ENCODE measurements at places on chromosomes 6 and 20. TPM values are rescaled to one million over a fixed set of nuclear protein-coding genes. Genes with fewer than 3 reads are reported as not detected.

TGM3 gene
- not detected for total RNA-seq

GRCh38 chr6:63663147-63663955 is 27.7 kb downstream of the PHF3 start:
- H3K27ac ChIP-seq, result no peak overlapping the region
- H3K4me1 ChIP-seq, result no peaks in the 10 kb centered on the region
- H3K4me3 ChIP-seq, result no peak overlapping the region
- DNase-seq, result no peak

DNA sequence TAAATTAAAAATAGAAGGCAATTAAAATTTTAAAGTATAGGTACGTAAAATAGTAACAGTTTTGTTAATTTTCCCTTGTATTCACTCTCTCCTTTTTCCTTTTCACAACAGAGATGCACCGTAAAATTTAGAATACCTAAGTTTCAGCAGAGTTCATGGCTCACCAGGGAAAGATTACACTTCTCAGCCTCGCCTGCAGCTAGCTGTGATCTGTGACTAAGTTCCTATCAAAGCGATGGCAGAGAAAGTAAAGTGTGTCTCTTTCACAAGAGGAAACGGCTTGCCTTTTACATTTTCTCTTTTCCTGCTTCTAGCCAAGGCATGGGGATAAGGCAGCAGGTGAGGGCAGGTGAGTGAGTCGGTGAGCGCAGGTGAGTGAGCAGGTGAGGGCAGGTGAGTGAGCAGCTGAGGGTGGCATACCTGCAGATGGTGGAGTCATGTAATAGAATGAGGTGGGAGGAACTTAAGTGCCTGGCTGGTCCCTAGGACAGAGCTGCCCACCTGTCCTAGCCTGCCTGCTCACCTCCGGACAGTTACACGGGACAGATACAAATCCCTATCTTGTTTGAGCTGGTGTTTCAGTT is 30.9 kb downstream of the ZFP64 start:
- no peak overlapping the region for H3K27ac ChIP-seq
- H3K4me3 ChIP-seq, result no peak overlapping the region
- no peak for DNase-seq
- no peaks in the 10 kb centered on the region for H3K4me1 ChIP-seq
- peaks cover 8% of the 10 kb centered on the region for H3K36me3 ChIP-seq

DNA sequence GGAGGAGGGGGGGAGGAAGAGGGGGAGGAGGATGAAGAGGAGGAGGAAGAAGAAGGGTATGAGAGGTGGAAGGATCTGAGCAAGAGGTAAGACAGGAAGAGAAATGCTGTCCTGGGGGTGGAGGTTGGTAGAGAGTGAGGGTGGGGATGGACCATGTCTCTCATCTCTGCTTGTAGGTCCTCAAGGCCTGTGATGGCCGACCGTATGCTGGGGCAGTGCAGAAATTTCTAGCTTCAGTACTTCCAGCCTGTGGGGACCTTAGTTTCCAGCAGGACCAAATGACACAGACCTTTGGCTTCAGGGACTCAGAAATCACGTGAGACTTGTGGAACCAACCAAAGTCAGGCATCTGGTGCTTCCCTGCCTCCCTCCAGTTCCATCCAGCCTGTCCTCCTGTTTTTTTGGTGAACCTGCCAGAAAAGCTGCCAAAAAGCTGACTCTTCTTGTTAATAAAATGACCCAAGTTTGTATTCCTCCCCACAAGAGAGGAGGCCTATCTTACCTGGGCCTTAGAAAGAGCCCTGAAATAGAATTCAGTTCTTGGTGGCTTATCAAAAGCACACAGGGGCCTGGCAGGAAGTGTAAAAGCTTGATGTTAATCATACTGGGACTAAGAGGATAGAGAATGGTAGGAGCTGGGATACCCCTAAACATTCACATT is 2.5 kb upstream of the C4A start:
- H3K4me1 ChIP-seq, result no peaks in the 10 kb centered on the region
- H3K27ac ChIP-seq, result peak overlapping the region; percentile 6
- DNase-seq, result no peak
- H3K27me3 ChIP-seq, result no peaks in the 10 kb centered on the region
- no peaks in the 10 kb centered on the region for H3K36me3 ChIP-seq
- no peak overlapping the region for H3K4me3 ChIP-seq

DNA sequence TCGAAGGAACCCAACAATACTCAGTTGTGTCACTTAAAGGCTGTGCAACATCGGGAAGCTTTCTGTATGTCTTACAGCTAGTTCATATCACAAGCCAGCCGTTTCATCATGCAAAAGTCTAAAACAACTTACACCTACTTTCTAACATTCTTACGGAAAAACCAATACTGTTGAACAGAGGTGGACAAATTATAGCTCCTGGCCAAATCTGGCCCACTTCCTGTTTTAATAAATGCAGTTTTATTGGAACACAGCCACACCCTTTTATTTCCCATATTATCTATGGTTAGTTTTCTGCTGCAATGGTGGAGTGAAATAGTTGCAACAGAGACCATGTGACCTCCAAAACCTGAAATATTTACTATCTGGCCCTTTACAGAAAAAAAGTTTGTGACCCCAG is 46.6 kb downstream of the MYB start:
- H3K4me1 ChIP-seq, result 0 out of 2 replicates have a peak, but pooled peaks cover 7% of the 10 kb centered on the region
- no peaks in the 10 kb centered on the region for H3K27me3 ChIP-seq
- no peaks in the 10 kb centered on the region for H3K36me3 ChIP-seq
- H3K4me3 ChIP-seq, result no peak overlapping the region
- H3K27ac ChIP-seq, result no peak overlapping the region
- no peak for DNase-seq

- no peaks in the 10 kb centered on the region for H3K27me3 ChIP-seq
- no peaks in the 10 kb centered on the region for H3K36me3 ChIP-seq
- DNase-seq, result no peak
- peaks cover 28% of the 10 kb centered on the region for H3K4me1 ChIP-seq
- no peak overlapping the region for H3K27ac ChIP-seq
Observed at GRCh38 chr6:25340431-25341202, 61.4 kb downstream of the CARMIL1 start.

GRCh38 chr6:144882425-144882824 is 597.3 kb downstream of the UTRN start:
- H3K4me3 ChIP-seq, result no peak overlapping the region
- H3K27ac ChIP-seq, result no peak overlapping the region
- H3K27me3 ChIP-seq, result no peaks in the 10 kb centered on the region
- H3K36me3 ChIP-seq, result no peaks in the 10 kb centered on the region

DNA sequence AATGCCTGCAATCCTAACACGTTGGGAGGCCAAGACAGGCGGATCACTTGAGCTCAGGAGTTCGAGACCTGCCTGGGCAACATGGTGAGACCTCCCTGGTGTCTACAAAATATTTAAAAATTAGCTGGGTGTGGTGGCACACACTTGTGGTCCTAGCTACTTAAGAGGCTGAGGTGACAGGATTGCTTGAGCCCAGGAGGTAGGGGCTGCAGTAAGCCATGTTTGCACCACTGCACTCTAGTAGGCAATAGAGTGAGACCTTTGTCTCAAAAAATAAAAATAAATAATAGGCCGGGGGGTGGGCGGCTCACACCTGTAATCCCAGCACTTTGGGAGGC is 18.3 kb upstream of the RIPOR3 start:
- H3K4me3 ChIP-seq, result no peak overlapping the region
- DNase-seq, result no peak
- H3K27ac ChIP-seq, result no peak overlapping the region
- peaks cover 74% of the 10 kb centered on the region for H3K4me1 ChIP-seq
- no peaks in the 10 kb centered on the region for H3K27me3 ChIP-seq
- no peaks in the 10 kb centered on the region for H3K36me3 ChIP-seq

DNA sequence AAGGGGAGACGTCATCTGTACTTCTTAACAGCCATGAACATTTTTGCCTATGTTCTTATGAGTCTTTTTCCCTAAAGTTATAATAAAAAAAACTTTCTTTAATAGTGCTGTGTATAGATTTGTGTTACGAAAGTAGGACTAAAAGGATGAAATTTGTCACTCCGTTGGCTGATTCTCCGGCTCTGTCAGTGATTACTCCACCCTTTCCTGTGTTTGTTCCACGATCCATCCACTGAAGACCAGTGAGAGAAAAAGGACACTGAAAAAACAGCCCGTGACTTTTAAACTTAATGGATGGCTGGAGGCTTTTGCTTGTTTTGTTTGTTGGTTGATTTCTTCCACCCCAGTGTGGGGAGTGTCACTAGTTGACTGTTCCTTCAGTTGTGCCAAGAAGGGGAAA is 232.0 kb upstream of the NOX3 start:
- no peak overlapping the region for H3K4me3 ChIP-seq
- H3K27me3 ChIP-seq, result no peaks in the 10 kb centered on the region
- no peaks in the 10 kb centered on the region for H3K36me3 ChIP-seq
- no peak overlapping the region for H3K27ac ChIP-seq
- H3K4me1 ChIP-seq, result no peaks in the 10 kb centered on the region

Measured in Caco-2 (cell line).